Small intestine (tissue), 16 donors: ENCODE measurements at places on chromosomes 11 and 22.

- DNase-seq = no peak
- no peaks in the 10 kb centered on the region for H3K27me3 ChIP-seq
- peaks cover 15% of the 10 kb centered on the region for H3K4me1 ChIP-seq
These were observed 106.2 kb downstream of the ABTB2 start for GRCh38 chr11:34251589-34251980.

GRCh38 chr11:132158696-132159095 is 788.3 kb downstream of the NTM start:
- no peak overlapping the region for H3K4me3 ChIP-seq
- no peak overlapping the region for H3K27ac ChIP-seq
- no peak for DNase-seq
- H3K4me1 ChIP-seq = no peaks in the 10 kb centered on the region
- no peaks in the 10 kb centered on the region for H3K36me3 ChIP-seq

GRCh38 chr11:15176646-15177163 is 62.0 kb downstream of the INSC start:
- no peaks in the 10 kb centered on the region for H3K4me1 ChIP-seq
- H3K4me3 ChIP-seq = no peak overlapping the region
- no peaks in the 10 kb centered on the region for H3K27me3 ChIP-seq
- H3K36me3 ChIP-seq = no peaks in the 10 kb centered on the region
- H3K27ac ChIP-seq = no peak overlapping the region
- no peak for DNase-seq

DNA sequence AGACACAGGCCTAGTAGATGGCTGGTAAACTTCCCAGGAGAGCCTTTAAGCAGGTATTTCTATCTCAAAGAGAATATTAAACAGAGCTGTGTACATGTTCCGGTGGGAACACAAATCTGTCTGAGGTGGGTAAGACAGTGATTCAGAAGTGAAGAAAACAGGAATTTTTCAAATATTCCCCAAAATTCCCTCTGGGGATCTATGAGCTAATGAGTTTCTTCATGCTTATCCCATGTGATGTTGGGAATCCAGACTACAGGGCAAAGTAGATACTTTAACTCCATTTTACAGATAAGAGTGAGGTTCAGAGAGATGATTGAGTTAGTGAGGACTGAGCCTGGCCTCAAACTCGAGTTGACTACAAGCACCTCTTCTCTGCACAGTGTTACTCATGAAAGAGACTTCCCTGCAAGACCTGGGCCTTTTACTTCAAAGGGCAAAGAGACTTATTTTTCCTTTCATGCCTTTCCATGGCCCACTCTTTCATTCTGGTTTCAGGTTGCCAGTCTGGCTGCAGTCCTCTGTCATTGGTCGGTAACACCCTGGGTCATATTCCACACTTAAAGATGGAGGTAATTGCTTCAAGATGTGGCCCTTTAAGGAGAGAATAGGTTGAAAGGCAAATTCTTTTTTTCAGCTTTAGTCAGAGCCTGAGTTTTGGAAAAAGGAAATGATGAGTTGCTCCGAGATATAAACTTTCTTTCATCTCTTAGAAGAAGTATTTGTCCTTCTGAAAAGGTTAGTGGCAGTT is 70.1 kb downstream of the CYB5R2 start:
- H3K4me3 ChIP-seq = no peak overlapping the region
- no peak for DNase-seq
- H3K4me1 ChIP-seq = no peaks in the 10 kb centered on the region
- H3K27me3 ChIP-seq = no peaks in the 10 kb centered on the region
- no peak overlapping the region for H3K27ac ChIP-seq

GRCh38 chr11:48109046-48109666 is 107.5 kb upstream of the OR4B1 start:
- no peaks in the 10 kb centered on the region for H3K27me3 ChIP-seq
- peak overlapping the region; percentile 31 for H3K4me3 ChIP-seq
- H3K36me3 ChIP-seq = peaks cover 1% of the 10 kb centered on the region
- peak; percentile 50 for DNase-seq

DNA sequence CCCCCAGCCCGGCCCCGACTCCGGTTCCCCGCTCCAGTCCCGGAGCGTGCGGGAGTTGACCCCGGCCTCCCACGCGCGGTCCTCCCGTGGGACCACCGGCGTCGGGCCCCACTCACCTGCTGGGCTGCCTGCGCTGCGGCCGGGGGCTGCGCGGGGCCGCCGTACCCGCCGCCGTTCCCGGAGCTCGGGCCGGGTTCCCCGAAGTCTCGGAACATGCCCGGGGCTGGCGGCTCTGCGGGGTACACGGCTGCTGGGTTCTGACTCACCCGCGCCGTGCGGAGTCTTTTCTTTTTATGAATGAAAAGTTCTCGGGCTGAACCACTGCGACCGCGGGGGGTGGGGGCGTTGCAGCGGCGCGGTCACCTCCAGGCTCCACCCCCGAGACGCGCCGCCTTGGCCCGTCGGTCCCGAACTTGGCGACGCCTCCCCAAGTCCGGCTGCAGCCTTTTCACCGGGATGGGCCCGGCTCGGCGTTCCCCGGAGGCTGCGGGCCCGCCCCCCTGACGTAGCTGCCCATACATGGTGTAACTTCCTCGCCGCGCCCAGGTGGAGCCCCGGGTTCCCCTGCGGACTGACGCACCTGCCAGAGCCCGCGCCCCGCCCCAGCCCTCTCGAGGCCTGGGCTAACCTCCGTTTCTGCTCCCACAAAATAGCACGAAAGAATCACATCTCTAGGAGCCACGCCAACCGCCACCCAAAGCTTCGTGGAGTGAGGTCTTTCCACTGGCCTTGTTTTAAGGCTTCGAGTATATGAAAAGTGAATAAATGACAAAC is at the start of gene FOSL1:
Gene FOSL1 (minus strand): TSS at position 264 of the 774 bp plus-strand sequence. CDS start 49 bp downstream, at position 215.
- H3K4me1 ChIP-seq = no peaks in the 10 kb centered on the region
- H3K4me3 ChIP-seq = peak within 1 kb of the TSS; percentile 58
- DNase-seq = peak; percentile 96
- peaks cover 76% of the 10 kb centered on the region for H3K27me3 ChIP-seq
- no peaks in the 10 kb centered on the region for H3K36me3 ChIP-seq

DNA sequence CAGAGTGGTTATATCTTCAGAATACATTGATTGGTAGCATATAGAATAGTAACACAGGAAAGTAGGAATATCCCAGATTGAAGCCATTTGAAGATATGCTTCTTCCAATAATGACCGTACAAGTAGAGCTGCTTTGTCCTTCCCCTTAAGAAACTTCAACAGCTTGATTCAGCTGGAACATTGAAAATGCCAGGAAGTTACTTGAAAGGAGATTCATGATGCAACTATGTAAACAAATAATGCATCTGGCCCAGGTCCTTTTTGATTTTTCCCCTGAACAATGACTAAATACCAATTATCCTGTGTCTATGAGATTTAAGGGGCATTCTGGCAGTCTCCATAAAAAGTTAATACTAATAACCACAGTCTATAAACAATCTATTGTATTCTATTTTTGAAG is 3.0 kb downstream of the DKK3 start:
- H3K27me3 ChIP-seq = peaks cover 51% of the 10 kb centered on the region
- no peaks in the 10 kb centered on the region for H3K36me3 ChIP-seq
- H3K4me1 ChIP-seq = no peaks in the 10 kb centered on the region
- no peak overlapping the region for H3K27ac ChIP-seq
- DNase-seq = no peak

DNA sequence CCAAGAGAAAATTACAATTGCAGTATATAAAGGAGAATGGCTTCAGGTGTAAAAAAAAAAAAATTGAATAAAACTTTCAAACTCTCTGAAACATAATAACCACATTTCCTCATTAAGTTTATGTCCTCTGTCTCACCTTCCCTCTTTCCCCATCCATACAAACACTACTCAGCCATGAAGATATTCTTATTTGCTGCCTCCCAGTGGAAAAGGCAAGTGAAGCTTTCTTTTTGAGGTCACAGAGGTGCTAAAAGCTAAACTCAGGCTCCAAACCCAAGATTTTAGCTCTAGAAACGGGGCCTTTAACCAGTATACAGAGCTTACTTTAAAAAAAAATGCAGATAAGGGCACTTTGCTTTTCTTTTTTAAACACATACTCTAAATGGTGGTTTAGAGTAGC is 1568.5 kb downstream of the FAM181B start:
- H3K27ac ChIP-seq = no peak overlapping the region
- no peaks in the 10 kb centered on the region for H3K36me3 ChIP-seq
- no peaks in the 10 kb centered on the region for H3K4me1 ChIP-seq
- no peak overlapping the region for H3K4me3 ChIP-seq

- no peak overlapping the region for H3K4me3 ChIP-seq
- no peak for DNase-seq
- no peaks in the 10 kb centered on the region for H3K27me3 ChIP-seq
- peaks cover 64% of the 10 kb centered on the region for H3K36me3 ChIP-seq
These were observed 36.3 kb upstream of the CARS1 start for GRCh38 chr11:3093281-3094191.

DNA sequence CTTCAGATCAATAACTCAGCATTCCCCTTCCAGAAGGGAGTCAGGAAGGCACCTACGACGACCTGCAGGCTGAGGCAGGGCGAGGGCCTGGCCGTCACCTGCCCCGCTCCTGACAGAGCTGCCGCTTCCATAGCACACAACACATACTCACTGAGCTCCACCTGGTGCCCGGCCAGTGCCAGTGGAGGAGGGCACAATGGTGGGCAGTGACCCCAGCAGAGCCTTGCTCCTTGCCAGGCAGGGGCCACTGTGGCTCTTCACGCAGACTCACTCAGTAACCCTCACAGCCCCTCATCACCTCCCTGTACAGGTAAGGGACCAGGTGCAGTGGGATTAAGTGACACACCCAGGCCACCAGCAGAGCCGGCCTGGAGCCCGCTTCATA is 24.6 kb downstream of the LRFN4 start:
- H3K4me1 ChIP-seq = no peaks in the 10 kb centered on the region
- DNase-seq = no peak
- no peaks in the 10 kb centered on the region for H3K27me3 ChIP-seq
- no peak overlapping the region for H3K4me3 ChIP-seq
- no peak overlapping the region for H3K27ac ChIP-seq

- no peak for DNase-seq
- no peaks in the 10 kb centered on the region for H3K27me3 ChIP-seq
- H3K4me1 ChIP-seq = no peaks in the 10 kb centered on the region
- no peaks in the 10 kb centered on the region for H3K36me3 ChIP-seq
- no peak overlapping the region for H3K4me3 ChIP-seq
These were observed 301.8 kb downstream of the AASDHPPT start for GRCh38 chr11:106379265-106379664.

GRCh38 chr22:45105281-45105702 is 58.4 kb upstream of the NUP50 start:
- peaks cover 2% of the 10 kb centered on the region for H3K27me3 ChIP-seq
- no peaks in the 10 kb centered on the region for H3K4me1 ChIP-seq
- H3K4me3 ChIP-seq = no peak overlapping the region
- no peaks in the 10 kb centered on the region for H3K36me3 ChIP-seq

DNA sequence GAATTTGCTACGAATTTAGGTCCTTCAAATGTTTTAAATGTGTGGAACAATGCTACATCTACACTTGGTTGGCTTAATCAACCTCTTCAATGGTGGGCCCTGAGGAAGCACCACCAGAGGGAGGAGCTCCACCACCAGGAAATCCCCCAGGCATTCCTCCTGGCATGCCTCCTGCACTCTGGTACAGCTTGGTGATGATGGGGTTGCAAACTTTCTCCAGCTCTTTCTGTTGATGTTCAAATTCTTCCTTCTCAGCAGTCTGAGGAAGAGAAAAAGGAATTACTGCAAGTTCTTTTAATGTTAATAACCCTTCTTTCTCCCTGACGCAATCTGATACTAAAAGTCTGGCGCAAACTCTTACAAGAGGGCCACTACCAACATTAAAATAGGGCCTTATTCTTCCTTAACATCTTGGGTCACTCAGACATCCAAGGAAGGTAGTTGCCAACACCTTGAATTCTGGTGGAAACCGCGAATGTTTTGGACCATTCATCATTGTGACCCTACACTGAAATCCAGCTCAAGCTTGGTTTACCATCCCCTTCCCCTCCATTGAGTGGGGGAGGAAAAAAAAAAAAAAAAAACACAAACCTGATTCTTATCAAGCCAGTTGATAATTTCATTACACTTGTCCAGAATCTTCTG is 4.2 kb downstream of the HSPA8 start:
- no peaks in the 10 kb centered on the region for H3K27me3 ChIP-seq
- H3K4me1 ChIP-seq = peaks cover 2% of the 10 kb centered on the region
- H3K4me3 ChIP-seq = no peak overlapping the region
- H3K27ac ChIP-seq = peak overlapping the region; percentile 41

DNA sequence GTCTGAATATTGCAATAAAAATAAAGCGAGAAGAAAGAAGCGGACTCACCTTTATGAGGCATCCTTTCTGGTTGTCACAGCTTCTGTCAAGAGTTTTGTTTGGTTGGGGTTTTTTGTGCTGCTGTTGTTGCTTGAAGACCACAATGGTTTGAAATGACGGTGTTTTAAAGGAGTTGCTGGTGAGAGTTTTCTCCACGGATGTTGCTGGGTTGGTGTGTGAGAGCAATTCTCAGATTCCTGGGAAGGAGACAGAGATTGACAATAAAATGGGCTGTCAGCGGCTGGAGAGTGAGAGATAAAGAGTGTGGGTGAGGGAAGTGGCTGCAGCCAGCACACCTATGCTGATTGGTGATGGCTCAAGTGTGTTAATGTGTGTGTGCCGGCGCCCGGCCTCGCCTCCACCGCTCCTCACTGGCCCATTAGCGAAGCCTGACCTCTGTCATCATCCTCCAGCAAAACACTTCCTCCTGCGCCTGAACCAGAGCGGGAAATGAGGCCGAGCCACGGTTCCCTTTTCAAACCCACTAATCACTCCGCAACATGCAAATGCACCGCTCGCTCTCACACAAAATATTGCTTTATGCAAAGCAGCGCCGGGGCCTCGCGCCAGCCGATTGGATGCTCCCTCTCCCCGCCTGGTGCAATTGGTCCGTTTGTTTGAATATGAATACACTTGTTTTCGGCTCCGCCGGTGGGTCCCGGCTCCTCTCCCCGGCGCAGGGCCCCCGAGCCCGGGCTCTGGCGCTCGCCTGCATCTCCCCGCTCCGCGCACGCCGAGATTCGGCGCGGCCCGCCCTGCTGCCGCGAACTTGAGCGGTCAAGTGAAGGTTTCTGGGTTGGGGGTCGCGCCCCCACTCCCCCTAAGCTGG is at the start of gene PAX6:
Gene PAX6 (minus strand): TSS at position 544 of the 869 bp plus-strand sequence. CDS start 4,911 bp downstream, outside the sequence.
- DNase-seq = peak; percentile 54
- H3K27me3 ChIP-seq = peaks cover 84% of the 10 kb centered on the region
- no peak within 1 kb of the TSS for H3K4me3 ChIP-seq
- H3K4me1 ChIP-seq = peaks cover 26% of the 10 kb centered on the region
- H3K27ac ChIP-seq = no peak within 1 kb of the TSS

DNA sequence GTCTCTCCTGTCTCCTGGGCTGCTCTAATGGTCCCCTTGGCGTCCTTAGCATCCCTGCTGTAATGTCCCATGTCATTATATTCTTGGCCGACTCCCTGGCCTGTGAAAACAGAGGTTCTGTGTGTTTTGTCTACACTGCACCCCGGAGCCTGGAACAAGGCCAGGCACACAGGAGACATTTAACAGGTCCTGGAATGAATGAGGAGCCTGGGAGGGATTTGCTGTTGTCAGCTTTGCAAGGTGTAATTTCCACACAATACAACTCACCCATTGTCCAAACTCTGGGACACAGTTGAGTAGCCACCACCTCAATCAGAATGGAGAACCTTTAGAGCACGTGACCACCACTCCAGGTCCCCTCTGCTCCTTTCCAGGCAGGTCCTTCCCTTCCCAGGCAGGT is 14.9 kb upstream of the PDGFB start:
- H3K27ac ChIP-seq = no peak overlapping the region
- no peaks in the 10 kb centered on the region for H3K36me3 ChIP-seq
- no peaks in the 10 kb centered on the region for H3K4me1 ChIP-seq
